ENCODE measurements at places on chromosomes 16 and 17. TPM values are rescaled to one million over a fixed set of nuclear protein-coding genes. Genes with fewer than 3 reads are reported as not detected.

GRCh38 chr16:85132456-85133289 is 20.4 kb upstream of the CIBAR2 start:
- no peak for DNase-seq

DNA sequence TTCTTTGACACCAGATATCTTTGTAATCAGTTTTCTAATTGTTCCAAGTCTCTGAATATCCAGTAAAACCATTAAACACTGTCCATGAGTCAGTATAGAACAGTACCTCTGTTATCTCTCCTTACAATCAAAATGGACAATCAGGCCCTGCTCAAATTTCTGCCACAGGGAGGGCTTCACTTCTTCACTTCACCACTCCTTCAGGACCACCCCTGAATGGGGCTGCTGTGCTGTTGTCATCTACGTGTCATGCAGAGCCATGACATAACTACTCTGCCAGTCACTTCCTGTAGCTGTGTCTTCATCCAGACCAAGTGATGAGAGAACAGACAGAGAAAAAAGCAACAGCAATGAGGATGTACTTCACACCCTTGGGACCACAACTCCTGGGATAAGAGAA is 116.9 kb downstream of the TANC2 start:
- DNase-seq, result no peak

DNA sequence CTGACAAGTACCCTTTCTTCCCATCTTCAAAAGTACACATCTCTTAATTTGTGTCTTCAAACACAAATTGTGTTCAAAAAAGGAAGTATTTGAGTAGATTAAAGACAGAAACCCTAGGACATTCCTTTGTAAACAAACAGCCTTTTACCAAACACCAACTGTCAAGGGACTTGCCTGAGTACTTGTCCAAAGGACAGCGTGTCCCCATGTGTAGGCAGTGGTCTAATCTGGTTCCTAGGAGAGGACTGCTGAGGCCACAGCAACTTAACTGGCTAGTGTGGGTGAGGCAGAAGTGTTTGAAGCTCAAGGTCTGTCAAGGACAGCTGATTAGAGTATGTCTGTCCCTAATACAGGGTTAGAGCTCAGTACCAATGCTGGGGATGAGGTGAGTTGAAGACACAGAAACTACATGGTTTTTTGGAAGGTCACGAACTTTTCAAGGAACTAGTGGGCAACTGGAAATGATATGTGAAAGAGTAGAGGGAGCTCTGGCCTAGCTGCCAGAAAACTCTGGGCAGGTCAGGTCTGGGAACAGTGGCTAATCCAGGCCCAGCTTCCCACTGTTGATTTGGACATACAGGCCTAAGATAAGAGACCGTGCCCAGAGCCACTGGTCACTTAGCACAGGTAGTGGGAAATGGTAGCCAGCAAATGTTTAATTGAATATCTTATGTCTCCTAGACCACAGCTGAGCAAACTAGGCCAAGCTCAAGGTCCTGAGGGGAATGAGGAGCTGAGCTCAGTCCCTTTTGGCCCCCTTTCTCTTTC is 10.1 kb downstream of the HMOX2 start:
- DNase-seq, result no peak

- DNase-seq, result no peak
Observed at GRCh38 chr16:48246066-48246465, 1.3 kb downstream of the ABCC11 start.

DNA sequence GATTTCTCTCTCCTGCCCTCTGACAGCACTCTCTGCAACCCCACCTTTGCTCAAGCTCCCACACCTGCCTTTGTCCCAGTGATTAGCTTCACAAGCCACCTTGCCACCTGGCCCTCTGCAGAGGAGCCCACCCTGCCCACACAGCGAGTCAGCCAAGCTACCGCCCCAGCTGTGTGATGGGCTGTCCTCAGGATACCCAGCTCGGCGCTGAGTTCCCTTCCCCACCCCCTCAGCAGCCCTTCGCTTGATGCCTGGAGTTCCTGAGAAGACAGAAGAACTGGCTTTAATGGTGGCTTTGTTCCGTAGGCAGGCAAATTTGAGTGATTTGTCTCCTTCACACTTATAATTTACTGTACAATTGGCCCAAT is 266.4 kb downstream of the CBLN1 start:
- DNase-seq, result no peak

- DNase-seq, result peak; percentile 90
Observed at GRCh38 chr17:17681187-17681743, at the start of gene RAI1. Gene RAI1 (plus strand): TSS chr17:17681458. CDS start chr17:17792949, 111,491 bp downstream.

- no peak for DNase-seq
Observed at GRCh38 chr17:36631022-36631421, 29.6 kb downstream of the MRM1 start.

- DNase-seq, result peak; percentile 72
Observed at GRCh38 chr17:44865231-44865660, 17.6 kb downstream of the HIGD1B start.

GRCh38 chr17:83176623-83177583 is 97.5 kb downstream of the METRNL start:
- DNase-seq, result no peak

- DNase-seq, result no peak
Observed at GRCh38 chr17:75876190-75876937, 2.0 kb downstream of the TRIM47 start.

DNA sequence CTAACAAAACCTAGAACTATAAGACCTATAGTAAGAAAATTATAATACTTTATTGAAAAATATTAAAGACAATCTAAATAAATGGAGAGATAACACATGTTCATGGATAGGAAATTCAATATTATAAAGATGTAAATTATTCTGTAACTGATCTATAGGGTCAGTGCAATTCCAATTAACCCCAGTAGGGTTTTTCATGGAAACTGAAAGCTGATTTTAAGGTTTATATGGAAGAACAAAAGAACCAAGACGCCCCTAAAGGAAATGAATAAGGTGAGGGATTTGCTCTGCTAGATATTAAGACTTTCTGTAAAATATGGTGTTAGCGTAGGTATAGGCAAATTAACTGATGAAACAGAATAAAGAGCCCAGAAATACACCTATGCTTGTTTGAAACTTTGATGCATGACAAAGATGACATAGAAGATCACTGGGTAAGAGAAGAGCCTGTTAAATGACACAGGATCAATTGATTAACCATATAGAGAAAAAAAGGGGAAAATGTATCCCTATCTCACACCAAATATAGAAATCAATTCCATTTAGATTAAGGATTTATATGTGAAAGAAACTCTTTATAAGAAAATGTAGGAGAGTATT is 3.0 kb downstream of the ICAM2 start:
- DNase-seq, result no peak

DNA sequence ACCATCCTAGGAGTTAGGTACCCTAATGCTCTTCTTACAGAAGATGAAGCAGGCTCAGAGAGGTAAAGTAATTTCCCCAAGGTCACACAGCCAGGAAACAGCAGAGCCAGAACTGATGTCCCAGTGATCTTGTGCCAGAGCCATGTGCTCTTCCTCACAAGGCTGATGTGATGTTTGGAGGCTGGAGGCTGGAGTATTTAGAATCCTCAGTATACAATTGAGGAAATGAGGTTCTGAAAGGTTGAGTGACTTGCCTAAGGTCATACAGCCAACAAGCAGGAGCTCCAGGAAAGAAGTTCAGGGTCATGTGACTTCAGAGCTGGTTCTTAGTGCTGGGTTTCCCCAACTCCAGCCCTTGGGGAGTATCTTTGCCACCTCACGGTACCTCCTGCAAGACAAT is 18.5 kb downstream of the ITPRIPL2 start:
- no peak for DNase-seq

GRCh38 chr17:21286909-21287702 is 2.6 kb downstream of the MAP2K3 start:
- DNase-seq, result no peak

DNA sequence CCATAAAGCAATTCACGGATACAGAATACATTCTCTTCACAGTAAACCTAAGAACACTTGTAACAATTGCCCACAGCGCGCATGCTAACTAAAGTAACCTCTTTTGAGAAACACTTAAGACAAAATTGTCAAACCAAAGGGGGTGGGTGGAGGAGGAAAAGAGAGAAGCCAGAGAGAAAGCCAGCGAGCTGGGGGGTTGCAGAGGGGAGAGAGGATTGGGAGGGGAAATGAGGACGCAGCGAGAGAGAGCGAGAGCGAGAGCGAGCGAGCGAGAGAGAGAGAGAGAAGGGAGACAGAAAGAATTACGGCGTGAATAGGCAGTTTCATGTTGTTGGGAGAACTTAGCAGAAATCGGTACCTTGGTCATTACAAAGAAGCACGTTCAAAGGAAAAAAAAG is 1.6 kb upstream of the HOXB7 start:
- DNase-seq, result no peak

DNA sequence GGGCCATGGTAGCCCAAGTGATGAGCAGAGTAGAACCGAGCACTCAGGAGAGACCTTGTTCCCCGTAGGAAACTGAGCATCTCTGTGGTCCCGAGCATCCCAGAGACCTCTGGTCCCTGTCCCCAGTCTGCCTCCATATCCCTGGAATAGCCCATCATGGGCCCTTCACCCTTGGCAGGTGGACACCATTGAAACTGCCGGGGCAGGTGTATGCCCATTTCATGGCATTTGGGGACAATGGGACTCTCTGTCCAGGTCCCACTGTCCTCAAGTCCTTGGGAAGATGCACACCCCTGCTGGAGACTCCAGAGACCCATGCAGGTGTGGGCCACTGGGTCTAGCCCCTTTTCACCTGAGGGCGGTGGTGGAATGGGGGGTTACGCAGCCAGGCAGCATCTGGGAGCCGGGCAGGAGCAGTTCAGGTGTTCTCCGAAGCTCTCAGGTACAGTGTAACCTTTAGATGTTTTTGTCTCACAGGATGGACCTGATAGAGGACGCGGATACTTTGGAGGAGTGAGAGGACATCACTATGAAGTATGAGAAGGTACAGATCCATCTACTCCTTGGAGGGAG is 75.9 kb downstream of the GOSR1 start:
- DNase-seq, result no peak

Gene HOXB5
- total RNA-seq, result not detected

Gene GPR179
- total RNA-seq, result 2.6 TPM

Gene PRAC2
- not detected for total RNA-seq

Gene HS3ST3A1
- total RNA-seq, result 4.1 TPM

Gene TSNAXIP1
- 0.24 TPM for total RNA-seq

Gene SLFN12
- total RNA-seq, result 31.8 TPM

Gene PSMD11
- total RNA-seq, result 57.8 TPM

Gene SCO1
- 57.8 TPM for total RNA-seq

Gene TBC1D28
- 1.2 TPM for total RNA-seq

All from umbilical cord (tissue), 2 donors.